ENCODE measurements at places on chromosomes 5 and 9. TPM values are rescaled to one million over a fixed set of nuclear protein-coding genes. Genes with fewer than 3 reads are reported as not detected.

The MELK gene
- not detected for total RNA-seq

The SLC27A6 gene
- 2.8 TPM for total RNA-seq

The HAVCR2 gene
- not detected for total RNA-seq

The ORM2 gene
- not detected for total RNA-seq

DNA sequence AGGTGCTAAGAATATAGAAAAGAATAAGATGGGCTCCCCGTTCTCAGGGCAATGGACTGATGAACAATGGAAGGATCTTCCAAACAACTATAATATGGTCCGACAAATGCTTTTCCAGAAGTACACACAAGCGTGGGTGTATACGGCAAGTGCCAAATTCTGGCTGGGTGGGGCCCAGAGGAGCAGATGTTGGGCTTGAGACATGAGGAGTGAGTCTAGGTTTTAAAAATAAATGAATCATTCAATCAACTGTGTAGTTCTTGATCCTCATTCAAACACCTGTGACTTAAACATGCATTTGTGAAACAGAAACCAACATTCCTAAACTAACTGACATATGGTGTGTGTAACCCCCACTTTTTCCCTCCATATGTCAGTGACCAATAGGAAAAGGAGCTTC, 47.9 kb downstream of the MFAP3 start:
- no peak overlapping the region for H3K27ac ChIP-seq
- H3K27me3 ChIP-seq: no peaks in the 10 kb centered on the region
- no peaks in the 10 kb centered on the region for H3K4me1 ChIP-seq
- no peak overlapping the region for H3K4me3 ChIP-seq

- H3K27me3 ChIP-seq: no peaks in the 10 kb centered on the region
- no peaks in the 10 kb centered on the region for H3K4me1 ChIP-seq
- H3K27ac ChIP-seq: no peak overlapping the region
- H3K4me3 ChIP-seq: no peak overlapping the region
- no peaks in the 10 kb centered on the region for H3K36me3 ChIP-seq
Observed at GRCh38 chr9:133230093-133230492, 21.0 kb upstream of the OBP2B start.

DNA sequence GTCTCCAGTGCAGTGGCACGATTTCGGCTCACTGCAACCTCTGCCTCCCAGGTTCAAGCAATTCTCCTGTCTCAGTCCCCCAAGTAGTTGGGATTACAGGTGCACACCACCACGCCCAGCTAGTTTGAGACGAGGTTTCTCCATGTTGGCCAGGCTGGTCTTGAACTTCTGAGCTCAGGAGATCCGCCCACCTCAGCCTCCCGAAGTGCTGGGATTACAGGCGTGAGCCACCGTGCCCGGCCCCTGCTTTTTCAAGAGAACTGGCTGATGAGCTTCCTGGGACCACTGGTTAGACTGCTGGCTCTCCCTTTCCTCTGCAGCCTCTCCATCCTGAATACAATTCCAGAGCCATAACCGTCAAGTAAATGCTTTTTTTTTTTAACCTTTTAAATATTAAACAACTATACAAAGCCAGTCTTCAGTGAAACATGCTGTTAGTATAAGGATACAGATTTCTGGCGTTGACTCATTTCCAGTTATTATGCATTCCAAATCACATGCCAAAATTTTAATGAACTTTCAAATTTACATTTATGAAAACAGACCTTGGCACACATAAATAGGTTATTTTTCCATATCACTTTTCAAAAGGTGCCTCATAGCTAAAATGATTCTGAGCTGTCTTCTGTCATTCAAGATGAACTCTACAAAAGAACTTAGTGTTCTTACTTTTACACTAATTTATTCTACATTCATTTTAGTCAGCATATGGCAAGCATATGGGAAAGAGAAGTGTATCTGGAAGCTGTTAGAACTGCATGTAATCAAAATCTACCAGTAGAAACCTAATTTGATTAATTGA, 116.0 kb downstream of the MLLT3 start:
- no peaks in the 10 kb centered on the region for H3K27me3 ChIP-seq
- H3K36me3 ChIP-seq: no peaks in the 10 kb centered on the region
- H3K4me3 ChIP-seq: no peak overlapping the region
- no peak overlapping the region for H3K27ac ChIP-seq
- no peak for DNase-seq

GRCh38 chr9:2022560-2022959, 7.4 kb downstream of the SMARCA2 start:
- peak; percentile 23 for DNase-seq
- H3K4me3 ChIP-seq: no peak overlapping the region
- no peaks in the 10 kb centered on the region for H3K27me3 ChIP-seq
- H3K4me1 ChIP-seq: peaks cover 45% of the 10 kb centered on the region
- peak overlapping the region; percentile 98 for H3K27ac ChIP-seq
